Urinary bladder (tissue), 4 donors: ENCODE measurements at places on chromosomes 5 and 9.

- no peak for DNase-seq
Measured at GRCh38 chr5:22896152-22896551, 43.0 kb upstream of the CDH12 start.

GRCh38 chr5:119743927-119744326 is 114.6 kb downstream of the FAM170A start:
- DNase-seq = no peak

DNA sequence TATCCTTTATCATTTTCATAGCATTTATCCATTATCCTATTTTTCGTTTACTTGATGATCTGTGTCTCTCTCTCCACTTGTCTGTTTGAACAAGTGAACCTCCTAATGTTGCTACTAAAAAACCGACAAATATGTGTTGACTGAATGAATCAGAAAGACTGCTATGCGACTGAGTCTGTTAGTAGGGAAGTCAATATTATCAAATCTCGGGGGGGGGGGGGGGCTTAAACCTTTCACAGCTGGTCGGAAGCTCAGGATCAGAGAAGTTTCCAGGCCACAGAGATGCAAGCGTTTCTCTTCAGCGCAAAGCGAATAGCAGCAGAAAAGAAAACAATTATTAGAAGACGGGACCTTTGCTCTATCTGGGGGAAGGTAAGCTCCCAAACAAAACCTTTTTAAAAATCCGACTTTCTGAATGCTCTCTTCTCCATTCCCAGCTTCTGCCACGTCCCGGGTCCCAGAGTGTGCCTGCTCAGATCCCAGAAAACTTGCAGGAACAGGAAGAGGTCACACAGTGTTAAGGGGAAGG is 412 bp downstream of the RIOK2 start:
- no peak for DNase-seq

- DNase-seq = no peak
Measured at GRCh38 chr5:82985763-82986162, 91.4 kb downstream of the TMEM167A start.

DNA sequence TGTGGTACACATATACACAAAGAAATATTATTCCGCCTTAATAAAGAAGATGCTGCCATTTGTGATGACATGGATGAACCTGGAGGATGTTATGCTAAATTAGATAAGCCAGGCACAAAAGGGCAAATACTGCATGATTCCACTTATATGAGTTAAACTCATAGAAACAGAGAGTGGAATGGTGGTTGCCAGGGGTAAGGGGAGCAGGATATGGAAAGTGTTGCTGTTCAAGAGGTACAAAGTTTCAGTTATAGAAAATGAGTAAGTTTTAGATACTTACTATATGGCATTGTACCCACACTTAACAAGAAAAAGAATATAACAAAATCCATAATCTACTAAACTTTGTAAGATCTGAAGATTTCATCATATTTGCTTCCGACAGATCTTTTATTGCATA is 252.2 kb downstream of the SYK start:
- DNase-seq = no peak

DNA sequence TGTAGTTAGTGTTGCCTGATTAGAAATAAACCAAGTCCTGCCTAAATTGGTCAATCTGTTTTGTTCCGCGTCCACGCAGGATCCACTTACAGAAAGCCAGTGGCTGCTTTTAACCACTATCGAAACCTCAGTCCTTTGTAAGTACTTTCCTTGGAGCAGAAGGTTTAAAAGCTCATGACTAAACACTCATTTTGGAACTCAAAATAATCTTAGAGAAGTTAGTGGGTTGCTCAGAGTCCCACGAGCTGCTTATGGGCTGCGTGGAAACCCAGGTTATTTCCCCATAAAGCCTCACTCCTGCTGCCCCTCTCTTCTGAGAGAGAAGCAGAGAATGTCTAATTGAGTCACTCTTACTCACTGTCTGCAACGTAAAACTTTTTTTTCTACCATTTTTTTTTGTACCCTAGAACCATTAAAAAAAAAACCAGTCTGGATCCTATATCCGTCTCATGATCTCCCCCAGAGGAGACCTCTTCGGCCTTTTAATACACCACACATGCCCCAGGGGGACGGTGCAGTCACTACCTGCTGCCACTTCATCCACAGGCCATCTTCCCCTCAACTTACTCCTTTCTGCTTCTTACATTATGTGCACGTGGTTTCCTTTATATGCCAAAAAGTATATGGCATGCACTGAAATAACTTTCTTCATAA is 7.6 kb downstream of the BASP1 start:
- DNase-seq = no peak

DNA sequence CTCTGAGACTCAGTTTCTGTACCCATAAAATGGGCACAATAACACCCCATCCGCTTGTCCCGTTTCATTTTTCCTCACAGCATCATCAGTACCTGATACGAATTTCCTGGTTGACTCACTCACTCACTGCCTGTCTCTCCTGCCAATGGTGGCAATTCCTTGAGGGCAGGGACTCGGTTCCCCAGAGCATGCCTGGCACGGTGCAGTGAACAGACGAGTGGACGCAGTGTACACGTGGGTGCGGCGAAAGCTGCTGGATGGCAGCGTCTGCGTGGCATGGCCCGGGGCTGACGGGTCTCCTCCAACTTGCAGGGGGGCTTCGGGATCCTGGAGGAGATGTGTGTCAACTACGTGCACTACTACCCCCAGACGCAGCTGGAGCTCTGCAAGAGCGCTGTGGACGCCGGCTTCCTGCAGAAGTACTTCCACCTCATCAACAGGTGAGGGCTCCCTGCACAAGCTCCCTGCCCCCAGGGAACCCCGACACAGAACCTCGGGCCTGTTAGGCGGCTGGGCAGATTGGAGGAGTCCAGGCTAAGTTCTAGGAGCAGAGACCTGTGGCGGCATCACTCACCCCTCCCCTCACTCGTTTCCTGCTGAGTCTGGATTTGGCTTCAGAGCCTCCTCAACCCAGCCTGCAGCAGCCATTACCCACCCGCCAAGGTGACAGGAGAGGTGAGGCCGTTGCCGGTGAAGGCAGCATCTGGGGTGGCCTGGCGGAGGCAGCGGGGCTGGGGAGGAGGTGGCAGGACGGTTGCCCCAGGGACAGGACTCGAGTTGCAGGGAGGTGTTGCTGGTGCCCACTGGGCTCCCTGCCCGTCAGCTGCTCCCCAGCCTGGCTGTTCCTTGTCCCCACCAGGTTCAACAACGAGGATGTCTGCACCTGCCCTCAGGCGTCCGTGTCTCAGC is 20.3 kb downstream of the DBH start:
- no peak for DNase-seq

- no peak for DNase-seq
Measured at GRCh38 chr5:37932450-37932849, 92.6 kb upstream of the GDNF start.

GRCh38 chr5:24491490-24491889 is 153.3 kb downstream of the CDH10 start:
- no peak for DNase-seq

DNA sequence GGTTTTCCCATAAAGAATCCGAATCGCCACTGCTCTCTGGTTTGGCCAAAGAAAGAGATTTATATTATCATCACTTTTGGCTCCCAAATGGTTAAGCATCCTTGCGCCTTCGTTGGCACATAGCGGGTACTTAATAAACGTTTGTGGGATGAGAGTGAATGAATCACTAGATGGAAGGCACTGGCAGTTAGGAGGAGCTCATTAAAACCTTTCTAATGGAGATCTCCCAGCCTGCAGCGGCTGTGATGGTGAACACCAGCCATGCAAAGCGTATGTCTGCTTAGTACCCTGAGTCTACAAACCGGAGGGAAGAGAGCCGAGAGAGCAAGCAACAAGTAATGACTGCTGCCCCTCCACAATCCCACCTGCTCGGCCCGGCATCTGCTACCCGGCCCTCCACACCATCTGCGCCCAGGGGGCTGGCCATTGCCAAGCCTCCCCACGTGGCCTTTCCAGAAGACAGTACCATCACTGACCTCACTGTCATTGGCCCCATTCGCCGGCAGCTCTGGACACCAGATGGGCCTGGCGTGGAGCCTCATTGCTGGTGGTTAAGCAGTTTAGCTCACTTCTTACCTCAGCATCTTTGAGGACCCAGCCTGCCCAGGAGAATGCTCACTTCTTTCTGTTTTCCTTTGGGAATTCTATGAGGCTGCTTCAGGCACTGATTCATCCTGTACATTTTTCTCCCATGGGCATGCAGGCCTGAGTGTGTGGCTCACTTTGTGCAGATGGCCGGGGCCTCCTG is 39.3 kb upstream of the ANKRD33B start:
- no peak for DNase-seq

- no peak for DNase-seq
Measured at GRCh38 chr9:121368745-121369144, 1.3 kb downstream of the STOM start.

DNA sequence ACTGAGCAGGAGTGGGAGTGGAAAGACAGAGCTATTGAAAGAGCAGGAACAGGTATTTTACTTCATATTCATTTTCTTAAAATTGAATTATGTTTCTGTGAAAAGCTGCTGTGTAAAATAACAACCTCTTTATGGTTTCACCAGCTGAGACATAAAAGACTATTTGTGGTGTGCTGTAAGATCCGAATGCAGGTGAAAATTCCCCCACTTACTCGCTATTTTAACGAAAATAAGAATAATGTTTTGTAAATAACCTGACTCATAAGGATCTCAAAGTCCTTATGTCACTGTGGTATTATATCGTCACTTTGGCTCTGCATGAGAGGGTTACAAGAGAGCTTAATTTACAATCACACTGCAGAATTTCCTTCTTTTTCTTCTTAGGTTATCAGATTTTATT is 65.3 kb upstream of the NFIB start:
- no peak for DNase-seq

DNA sequence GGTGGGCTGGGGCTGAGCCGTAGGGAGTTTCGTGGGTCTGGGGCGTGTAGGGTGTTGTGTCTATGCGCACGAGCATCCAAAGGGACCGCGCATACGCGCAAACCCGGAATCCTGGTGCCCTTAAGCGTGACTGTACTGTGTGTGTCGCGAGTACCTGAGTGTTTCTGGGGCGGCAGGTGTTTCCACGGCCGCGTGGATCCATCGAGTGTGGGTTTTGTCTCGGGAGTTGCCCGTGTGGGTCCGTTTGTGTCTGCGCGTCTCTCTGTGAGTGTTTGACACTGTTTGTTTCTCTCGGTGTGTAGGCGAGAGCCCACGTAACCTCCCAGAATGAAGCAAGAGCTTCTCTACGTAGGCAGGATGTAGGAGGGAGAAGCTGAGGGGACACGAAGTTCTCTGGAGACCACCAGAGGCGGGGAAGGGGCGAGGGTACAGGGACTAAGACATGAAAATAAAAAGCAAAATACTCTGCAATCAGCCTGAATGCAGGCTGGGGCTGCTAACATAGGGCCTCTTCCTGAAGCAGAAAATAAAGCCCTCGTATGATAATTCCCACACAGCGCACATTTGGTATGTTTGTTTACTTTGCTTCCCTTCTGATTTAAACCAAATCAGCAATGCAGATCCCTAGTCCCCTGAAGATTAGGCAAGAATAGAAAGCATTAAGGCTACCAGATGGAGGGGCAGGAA is 588 bp upstream of the BRINP1 start:
- DNase-seq = no peak

GRCh38 chr9:4098031-4098430 is 201.8 kb downstream of the GLIS3 start:
- DNase-seq = no peak

DNA sequence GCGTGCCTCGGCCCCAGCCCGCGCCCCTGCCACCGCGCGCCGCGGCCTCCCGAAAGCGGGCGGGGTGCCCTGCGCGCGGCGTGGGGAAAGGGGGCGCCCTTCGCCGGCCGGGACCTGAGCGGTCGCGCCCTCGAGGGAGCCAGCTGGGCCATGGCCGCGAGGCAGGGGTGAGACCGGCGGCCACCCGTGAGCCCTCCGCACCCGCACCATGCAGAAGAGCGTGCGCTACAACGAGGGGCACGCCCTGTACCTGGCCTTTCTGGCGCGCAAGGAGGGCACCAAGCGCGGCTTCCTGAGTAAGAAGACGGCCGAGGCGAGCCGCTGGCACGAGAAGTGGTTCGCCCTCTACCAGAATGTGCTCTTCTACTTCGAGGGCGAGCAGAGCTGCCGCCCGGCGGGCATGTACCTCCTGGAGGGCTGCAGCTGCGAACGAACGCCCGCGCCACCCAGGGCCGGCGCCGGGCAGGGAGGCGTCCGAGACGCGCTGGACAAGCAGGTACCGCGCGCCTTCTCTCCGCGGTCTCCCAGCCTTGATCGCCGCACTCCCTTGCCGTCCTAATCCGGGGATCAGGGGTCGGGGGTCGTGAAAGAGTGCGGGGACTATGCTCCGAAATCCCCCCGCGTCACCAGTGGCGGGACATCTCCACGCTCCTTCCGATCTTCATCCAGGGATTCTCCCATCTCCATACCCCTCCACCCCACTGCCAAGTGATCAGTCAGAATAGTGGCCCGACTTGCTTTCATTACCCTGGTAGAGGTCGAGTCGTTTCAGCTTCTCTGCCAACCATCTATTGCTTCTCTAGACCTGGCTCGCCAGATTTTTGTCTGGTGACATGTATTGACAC is 590 bp downstream of the RASGRF2 start:
- DNase-seq = no peak

- DNase-seq = no peak
Measured at GRCh38 chr9:98768344-98768743, 28.0 kb downstream of the ANKS6 start.

DNA sequence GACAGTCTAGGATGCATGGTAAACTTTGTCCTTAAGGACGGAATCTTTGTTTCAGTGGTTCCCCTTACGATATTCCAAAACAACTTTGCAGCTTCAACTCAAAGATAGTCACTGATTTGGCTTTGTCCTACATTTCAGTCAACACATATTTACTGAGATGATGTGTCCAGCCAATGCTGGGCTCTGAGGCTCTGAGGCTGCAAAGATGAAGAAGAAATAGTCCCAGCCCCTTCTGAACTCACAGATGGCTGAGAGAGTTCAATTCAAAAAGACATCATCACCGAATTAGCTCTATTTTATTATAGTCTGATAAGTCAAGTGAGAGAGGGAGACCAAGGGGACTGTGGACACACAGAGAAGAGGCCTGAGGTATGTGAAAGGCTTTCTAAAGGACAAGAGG is 544.0 kb downstream of the ACTL7B start:
- DNase-seq = no peak

GRCh38 chr5:140882591-140882899 is 621 bp downstream of the PCDHA13 start:
- DNase-seq = no peak

DNA sequence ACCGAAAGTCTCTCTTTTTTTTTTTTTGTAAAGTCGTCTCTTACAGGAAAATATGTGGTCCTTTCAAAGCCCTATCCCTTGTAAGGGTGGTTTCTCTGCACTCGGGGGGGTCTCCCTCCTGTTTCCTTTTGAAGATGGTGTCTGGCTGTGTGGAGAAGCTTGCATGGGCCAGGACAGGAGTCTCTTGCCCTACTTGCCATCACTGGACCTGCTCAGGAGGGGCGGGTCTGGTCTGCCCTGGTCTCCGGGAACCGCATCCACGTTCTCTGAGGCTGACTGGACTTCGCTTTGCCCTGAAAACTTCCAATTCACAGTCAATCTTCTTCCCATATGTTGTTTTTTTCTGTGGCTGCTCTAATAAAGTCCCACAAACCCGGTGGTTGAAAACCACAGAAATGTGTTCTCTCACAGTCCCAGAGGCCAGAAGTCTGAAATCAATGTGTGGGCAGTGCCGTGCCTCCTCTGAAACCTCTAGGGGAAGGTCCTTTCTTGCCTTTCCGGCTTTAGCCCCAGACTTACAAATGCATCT is 92.9 kb upstream of the IER5L start:
- DNase-seq = no peak
